ENCODE measurements at places on chromosomes 11 and 22.

DNA sequence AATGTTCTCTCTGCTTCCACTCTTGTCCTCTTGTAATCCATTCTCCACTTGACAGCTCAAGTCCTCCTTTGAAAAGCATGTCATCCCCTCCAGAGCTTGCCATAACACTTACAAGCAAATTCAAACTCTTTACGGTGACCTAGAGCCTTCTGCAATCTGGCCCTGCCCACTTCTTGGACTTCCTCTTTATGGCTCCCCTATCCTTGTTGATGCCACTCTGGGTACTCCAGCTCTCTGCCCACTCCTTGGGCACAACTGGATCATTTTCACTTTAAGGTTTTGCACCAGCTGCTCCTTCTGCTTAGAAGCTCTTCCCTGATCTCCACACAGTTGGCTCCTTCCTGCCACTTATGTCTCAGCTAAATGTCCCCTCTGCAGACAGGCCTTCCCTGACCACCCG, 217.9 kb downstream of the DSCAML1 start:
- DNase-seq = no peak

DNA sequence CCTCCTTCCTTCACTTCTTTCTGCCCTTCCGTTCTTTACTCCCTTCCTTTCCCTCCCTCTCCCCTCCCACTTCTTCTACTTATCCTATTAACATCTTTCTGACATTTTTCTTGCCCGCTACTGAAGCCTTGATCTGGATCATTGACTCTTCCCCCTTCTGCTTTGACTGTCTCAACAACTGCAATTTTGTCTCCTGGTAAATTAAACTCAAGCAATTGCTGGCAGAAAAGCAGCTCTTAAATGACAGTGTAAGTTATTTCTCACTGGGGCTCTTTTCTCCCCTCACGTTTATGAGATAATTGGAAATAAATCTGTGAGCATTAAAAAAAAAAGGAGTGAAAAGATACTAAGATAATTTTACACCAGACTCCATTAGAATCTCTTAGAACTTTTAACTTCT, 120.0 kb downstream of the SLC17A6 start:
- no peak for DNase-seq

DNA sequence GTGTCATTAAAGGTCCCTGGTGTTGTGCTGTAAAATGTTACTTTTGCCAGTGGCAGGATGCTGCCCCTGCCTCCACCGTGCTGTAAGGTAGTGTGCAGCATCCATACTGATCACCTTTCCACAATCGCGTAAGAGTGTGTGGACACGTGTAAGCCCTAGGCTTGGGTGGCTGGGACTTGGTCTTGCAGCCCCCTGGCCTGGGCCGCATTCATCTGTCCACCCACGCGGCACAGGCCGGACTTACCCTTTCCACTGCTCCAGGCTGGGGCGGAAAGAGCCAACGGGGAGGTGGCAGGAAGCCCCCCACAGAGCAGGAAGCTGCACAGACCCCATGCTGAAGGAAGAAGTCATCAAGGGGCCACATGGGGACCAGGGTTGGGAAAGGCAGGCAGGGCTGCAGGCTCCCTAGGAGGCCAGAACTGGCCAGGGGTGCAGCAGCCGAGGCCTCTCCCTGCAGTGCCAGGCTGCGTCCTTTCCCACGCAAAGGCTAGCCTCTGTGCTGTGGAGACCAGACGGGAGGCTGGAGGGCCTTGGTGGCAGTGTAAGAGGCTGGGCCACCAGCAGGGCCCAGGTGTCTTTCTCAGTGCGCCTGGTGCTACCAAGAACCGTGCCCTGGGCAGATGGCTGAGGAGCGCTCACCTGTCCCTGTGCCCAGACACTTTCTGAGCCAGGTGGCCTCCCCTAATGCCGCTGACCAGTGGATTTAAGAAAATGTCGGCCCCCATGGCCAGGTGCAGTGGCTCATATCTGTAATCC, 11.7 kb upstream of the TMEM191C start:
- DNase-seq = no peak

GRCh38 chr22:40401532-40401931, 31.1 kb downstream of the SGSM3 start:
- DNase-seq = peak; percentile 84

- DNase-seq = no peak
These were observed 2.9 kb upstream of the NXPE4 start for GRCh38 chr11:114598461-114598860.

DNA sequence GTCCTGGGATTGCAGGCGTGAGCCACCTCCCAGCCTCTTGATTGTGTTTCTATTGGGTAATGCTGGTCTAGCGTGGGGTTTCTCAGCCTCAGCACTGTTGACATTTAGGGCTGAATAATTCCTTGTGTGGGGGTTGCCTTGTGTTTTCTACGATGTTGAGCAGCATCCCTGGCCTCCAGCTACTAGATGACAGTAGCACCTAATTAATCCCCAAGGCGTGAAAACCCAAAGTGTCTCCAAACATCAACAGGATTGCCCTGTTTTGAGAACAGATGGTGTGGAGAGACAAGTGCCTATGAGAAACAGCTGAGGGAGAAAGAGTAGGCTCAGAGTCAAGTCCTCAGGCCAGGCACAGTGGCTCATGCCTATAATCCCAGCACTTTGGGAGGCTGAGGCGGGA, 67.2 kb downstream of the SGSM1 start:
- DNase-seq = no peak

- DNase-seq = no peak
These were observed 432 bp downstream of the TNKS1BP1 start for GRCh38 chr11:57324154-57324885.

DNA sequence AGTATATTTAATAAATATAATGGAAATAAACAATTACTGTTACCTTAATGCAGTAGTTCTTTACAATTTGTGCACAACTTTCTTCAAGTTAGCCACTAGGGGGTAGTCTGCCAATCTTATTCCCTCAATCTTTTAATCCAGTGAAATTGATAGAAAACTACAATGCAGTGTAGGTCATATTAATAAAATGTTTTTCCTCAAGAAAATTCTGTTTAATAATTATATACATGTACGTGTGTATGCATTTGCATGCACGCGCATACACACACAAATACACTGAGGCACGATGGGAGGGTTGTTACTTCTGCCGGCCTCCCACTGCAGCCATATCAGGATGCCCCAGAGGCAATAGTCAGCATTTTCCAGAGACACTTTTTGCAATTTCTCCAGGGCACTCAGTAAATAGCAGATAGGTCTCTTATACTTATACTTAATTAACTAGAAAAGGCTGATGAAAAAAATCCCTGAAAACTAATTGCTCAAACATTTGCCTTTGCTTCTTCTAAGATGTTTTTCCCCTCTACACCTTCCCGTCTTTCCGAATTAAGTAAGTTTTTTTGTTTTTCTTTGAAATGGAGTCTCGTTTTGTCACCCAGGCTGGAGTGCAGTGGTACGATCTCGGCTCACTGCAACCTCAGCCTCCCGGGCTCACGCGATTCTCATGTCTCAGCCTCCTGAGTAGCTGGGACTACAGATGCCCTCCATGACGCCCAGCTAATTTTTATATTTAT, 3.1 kb downstream of the GAB2 start:
- DNase-seq = no peak

GRCh38 chr22:19884954-19885751, 30.5 kb upstream of the GNB1L start:
- no peak for DNase-seq

- DNase-seq = peak; percentile 79
These were observed 3.8 kb upstream of the ADORA2A start for GRCh38 chr22:24423519-24424000.

DNA sequence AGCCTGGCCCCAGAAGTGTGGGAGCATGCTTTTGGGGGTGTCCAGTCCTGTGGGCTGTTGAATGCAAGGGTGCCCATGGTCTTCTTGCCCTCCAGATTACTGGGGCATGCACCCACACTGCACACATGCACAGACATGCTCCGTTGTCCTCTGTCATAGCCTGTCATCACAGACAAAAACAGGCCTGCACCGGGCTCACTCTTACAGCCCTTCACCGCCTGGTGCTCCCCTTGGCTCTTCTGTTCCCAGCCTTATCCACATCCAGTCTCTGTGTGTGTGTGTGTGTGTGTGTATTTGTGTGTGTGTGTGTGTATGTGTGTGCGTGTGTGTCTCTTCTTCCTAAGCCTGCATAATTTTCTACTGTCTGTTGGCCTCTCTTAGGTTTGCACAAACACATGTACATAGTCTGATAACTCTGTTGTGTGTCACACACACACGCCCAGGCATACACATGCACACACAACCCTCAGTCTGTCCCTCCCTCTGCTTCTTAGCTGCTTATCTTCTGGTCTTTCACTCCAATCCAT, 23.4 kb upstream of the NECTIN1 start:
- DNase-seq = no peak

DNA sequence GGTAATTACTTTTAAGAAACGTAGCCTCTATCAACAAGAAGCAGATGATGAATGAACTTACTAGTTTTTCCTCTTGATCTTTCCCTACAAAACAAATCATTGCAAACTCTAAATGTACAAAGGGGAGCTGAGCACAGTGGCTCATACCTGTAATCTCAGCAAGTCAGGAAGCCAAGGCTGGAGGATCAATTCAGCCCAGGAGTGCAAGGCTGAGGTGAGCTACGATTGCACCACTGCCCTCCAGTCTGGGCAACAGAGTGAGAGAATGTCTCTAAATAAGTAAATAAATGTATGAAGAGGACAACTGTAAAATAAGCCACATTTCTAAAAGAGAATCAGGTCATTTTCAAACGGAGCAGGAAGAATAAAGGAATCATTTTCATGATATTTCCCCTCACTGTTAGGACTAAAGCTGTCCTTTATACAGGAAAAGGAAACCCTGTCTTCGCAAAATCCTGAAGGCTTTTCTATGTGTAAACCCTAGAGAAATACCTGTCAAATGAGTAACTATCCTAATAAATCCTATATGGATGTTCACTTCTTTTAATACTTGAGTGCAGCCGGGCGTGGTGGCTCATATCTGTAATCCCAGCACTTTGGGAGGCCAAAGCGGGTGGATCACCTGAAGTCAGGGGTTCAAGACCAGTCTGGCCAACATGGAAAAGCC, 41.2 kb downstream of the RRAS2 start:
- no peak for DNase-seq

DNA sequence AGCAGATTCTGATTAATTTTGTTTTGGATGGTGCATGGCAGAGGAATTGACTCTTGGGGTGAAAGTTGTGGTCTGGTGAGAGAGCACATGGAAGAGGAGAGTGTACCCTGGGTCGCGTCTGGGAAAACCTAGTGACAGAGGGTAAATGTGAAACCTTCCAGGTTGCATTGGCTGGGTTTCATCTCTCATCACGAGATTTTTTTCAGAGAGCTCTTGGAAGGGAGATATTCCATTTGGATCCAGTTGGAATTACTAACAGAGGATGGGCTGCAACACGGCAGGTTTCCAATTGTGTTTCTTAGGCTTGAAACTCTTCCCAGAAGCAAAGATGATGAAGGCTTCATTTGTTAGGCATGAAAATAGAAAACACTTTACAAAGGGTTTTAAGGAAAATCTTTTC, 109.7 kb upstream of the MTMR2 start:
- DNase-seq = no peak

DNA sequence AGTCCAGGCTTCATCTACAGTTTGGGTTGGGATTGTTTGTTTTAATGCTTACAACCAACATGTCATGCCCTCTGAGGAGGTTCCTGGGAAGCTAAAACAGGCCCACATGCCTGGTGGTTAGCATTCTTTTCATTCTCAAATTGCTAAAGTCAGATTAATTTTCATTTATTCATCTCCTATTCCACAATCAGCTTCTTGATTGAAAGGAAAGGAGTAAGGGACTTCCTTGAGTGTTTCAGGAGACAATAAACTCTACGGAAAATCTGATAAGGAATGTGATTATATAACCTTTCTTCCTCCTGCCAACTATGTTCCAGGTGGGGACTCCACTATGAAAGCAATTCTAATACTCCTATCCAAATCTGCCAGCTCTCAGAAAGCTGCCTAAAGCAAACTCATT, 30.8 kb downstream of the MRTFA start:
- DNase-seq = no peak

DNA sequence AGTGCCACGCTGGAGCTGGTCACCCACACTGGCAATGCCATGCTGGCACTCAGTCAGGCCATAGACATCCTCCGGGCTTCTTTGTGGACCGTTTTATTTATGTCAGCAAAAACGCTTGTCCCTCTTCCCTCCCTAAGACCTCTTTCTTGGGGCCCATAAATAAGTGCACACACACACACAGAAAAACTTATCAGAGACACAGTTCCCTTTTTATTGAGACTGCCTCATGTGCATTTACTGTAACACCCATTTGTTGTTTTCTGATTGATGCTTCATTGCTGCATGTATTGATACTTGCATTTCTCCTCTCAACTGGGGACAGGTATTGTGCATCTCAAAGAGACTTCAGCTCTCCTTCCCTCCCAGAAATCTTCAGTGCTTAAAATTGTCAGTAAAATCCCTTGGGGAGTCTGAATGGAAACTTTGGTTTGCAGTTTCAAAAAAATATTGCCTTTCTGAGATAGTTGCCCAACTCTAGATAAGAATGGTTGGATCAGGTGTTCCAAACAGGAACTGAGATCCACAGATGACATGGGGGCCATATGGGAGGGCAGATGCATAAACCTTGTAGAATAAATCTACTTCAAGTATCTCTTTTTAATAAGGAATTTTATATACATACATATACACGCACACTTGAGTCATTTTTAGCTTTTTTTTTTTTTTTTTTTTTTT, 50.9 kb downstream of the PPP2R1B start:
- no peak for DNase-seq

DNA sequence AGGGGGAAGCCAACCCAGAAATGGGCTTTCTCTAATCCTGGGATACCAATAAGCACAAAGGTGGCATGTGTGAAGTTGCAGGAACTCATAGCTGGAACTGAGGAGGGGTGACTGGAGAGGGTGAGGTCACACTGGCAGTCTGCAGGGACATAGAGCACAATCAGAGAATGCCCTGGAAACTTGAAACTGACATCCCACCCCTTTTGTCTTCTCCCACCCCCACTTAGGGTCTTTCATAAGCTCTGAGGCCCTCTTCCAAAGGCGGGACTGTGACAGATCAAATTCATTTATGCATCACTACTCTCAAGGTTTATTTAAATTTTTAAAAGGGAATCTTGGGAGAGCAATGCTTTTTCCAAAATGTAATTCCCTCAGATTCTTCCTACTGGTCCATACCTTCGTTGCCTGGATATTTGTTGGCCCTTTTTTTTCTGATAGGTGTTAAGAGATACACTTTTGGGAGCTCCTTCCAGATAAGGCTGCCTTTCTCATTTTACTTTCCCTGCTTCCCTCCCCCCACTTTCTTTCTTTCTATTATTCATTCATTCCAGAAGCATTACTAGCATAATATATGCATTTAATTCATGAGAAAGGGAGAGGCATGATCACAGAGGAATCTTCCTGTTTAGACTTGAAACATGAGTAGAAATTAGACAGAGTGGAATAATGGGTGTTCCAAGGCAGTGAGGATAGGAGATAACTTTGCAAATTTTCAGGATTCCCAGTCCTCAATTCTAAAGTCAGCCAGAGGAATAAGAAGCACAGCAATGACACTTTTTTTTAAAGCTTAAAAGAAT, 14.8 kb downstream of the OR51E2 start:
- DNase-seq = no peak

- DNase-seq = no peak
These were observed 31.1 kb downstream of the UQCR10 start for GRCh38 chr22:29798318-29798717.

- peak; percentile 46 for DNase-seq
These were observed 3.9 kb upstream of the ABCG4 start for GRCh38 chr11:119144825-119145486.

Data from activated CD4-positive, alpha-beta T cell treated with anti-CD3 and anti-CD28 coated beads, Interleukin-2, Interleukin-6, amounts not matched to agents 100 ng/mL and 50 ng/mL, durations not matched to agents 16 hours and 8 hours (primary cell).